ENCODE measurements at places on chromosomes 5 and 9.

GRCh38 chr9:31606678-31607077 is 777.8 kb upstream of the ACO1 start:
- no peak for DNase-seq

DNA sequence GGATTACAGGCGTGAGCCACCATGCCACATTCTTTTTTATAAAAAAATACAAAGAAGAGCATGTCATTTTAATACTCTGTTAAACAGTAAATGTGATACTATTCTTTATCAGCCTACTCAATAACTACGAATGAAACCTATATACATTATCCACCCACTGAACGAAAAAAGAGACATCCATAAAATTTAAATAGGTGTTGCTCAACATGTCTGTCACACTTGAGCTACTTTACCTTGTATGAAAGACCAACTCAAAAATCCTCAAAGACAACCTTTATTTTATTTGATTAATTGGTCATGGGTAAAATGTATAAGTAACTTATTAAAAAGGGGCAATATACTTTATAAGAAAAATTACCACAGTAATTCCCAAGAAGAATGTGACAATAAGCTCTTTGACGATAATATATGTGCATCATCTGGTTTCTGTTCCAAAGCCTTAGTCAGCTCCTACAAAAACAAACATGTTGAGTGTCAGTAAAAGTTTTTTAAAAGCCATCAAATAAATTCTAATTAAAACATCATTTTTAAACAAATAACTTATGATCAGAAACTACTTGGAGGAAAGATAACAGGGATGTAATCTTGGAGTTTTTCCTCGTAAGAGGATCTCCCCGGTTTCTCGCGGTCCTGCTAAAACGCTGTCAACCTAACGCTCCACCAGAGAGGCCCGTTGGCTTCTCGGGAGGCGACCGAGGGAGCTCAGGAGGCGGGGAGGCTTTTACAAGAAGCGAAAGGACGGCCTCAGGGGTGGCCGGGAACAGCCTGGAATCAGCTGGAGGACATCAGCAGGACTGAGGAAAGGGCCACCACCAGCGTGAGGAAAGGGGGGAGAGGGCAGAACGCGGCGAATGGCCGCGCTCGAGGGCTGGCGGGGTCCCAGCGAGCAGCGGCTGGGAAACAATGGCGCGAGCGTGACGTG is 13.5 kb upstream of the ANKRD18B start:
- DNase-seq, result no peak

DNA sequence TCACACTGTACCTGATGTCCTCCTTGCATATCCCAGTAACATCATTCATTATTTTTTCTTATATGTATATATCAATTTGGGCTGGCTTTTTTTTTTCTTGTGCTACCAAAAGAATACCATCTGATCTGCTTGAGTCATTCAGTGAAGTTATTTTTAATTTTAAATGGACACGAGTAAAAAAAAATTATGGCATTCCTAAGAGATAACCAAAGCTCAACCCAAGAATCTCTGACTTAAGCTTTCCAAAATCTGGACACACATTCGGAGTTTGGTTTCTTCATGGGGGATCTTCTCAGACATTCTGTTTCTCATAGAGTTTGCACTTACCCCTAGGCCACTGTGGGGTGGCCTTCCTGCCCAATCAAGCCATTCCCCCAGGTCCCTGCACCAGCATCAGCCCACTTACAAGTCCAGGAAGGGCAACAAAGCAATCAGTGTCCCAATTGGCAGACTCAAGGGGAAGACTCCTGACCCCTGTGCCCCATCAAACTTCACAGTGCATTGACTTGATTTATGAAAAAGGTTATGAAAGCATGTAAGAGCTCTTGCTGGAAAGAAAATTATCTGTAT is 49.2 kb upstream of the SPDL1 start:
- DNase-seq, result no peak

DNA sequence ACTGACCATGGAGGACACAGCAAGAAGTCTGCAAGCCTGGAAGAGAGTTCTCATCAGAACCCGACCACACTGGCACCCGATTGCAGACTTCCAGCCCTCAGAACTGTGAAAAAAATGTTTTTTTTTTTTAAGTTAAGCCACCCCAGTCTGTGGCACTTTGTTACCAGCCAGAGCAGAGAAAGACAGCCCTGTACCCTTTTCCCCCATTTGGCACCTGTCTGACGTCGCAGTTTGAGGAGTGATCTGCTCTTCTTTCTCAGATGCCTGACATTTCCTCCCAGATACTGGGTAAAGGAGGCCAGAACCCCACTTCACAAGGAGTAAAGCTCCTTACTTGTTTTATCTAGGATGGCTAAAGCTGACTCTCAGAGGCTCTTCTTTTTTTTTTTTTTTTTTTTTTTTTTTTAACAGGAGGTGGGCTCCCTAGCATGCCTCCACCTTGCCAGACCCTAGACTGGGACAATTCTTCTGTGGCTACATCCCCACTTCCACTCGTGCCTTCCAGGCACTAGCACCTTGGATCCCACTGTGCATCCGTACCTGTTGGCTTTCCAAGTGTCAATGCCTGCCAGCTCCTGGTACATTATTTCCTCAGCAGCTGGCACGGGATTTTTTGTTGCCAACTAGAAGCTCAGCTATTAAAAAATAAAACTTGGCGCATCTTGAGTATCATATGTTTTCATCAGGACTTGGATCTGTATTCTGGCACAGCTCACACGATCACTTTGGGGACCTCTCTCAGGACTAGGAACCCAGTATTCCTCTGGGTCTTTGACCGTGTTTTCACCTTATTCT is 14.4 kb downstream of the CAMK4 start:
- DNase-seq, result no peak

DNA sequence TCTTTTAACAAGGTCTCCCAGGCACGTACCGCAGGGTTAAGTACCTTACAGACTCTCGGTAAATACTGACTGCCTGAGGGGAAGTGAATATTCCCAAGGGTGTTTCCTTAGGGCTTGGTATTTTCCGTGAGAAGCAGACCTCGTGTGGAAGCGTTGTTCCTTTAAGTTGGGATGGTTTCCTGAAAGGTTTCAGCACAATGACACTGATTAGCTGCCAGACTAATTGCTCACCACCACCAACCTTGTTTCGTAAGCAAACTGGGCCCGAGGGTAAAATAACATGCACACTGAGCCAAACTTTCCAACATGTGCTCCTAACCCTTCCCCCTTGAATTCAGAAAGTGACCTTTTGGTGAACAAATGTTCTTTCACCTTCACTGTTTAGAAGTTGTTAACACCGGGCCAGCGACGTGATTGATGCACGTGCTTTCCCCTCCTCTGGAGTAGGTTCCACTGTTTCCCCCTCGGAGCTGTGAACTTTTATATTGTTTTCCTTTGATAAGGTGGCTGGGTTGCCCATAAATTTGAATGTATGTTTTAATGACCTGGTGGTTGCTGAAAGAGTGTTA is 128.1 kb upstream of the RPS23 start:
- no peak for DNase-seq

GRCh38 chr9:103014242-103014641 is 19.1 kb downstream of the CYLC2 start:
- DNase-seq, result no peak

DNA sequence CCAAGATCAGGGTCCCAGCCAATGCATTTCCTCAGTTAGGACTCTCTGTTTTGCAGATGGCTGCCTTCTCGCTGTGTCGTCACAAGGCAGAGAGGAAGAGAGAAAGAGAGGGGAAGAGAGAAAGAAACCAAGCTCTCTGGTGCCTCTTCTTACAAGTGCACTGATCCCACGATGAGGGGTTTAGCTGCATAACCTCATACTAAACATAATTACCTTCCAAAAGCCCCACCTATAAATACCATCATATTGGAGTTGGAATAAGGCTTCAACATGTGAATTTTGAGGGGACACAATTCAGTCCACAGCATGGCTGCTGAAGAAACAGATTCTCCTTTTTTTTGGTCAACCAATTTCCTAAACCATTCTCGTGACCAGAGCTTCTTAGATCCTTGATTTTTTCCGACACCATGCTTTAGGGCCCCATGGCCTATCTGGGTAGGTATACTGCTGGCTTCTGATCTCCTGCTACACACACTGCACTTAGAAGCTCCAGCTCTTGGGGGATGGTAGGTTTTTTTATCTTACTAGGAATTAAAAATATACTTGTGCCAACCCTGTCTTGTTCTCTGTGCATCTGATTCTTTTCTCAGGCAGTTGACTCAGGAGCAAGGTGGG is 5.1 kb downstream of the CAMK4 start:
- no peak for DNase-seq

- no peak for DNase-seq
Measured at GRCh38 chr5:75734913-75735789, 17.9 kb upstream of the POC5 start.

DNA sequence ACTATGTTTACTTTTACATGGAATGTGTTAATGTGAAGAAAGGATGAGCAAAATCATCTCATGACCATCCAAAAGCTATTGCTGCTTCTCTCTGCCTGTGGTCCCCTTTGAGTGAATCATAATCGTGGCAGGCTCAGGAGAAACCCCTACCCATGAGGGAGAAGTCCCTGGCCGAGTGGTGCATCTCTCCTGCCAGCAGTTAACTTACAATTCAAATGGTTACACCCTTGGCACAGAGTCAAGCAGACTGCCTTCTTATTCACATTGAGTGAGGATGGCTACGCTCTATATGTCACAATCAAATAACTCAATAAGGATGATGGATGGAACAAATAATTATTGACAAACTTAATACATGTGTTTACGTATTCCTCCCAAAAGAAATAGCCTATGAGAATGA is 179.1 kb downstream of the FGF1 start:
- no peak for DNase-seq

DNA sequence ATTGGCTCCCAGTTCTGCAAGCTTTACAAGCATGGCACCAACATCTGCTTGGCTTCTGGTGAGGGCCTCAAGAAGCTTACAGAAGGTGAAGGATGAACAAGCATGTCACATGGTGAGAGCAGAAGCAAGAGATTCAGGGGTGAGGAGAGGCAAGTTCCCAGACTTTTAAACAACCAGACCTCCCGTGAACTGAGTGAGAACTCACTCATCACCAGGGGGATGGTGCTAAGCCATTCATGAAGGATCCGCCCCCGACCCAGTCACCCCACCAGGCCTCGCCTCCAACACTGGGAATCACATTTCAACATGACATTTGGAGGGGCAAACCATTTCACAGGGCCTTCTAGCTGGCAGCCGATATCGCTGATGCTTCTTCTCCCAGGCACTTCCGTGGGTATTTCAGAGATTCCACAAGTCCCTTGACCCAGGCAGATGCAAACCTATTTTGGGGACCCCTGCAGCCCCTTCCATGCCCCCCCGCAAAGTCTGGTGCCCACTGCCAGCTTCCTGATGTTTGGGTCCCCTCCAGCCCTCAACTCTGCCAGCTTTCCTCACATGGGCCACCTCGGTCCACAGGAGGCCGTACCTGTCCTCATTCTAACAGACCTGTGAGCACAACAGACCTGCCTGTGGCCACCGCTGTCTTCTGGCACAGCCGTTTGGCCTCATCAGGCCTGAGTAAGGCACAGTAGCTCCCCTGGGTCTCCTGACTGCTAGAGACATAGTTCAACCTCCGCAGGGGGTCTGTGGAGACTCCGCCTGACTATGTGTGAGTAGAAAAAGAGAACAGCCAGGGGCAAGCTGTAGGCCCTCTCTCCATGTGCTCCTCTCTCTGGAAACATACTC is 60.7 kb upstream of the ANGPTL2 start:
- no peak for DNase-seq

- no peak for DNase-seq
Measured at GRCh38 chr5:171599411-171599810, 180.0 kb downstream of the FGF18 start.

DNA sequence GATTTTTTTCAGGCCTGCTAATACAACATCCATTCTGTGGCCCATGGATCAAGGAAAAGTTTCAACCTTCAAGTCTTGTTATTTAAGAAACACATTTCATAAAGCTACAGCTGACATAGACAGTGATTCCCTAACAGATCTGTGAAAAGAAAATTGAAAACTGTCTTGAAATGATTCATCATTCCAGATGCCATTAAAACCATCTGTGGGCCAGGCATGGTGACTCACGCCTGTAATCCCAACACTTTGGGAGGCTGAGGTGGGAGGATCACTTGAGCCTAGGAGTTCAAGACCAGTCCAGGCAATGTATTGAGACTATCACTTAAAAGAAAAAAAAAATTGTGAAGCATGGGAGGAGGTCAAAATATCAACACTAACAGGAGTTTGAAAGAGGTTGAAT is 6.0 kb downstream of the RAPGEF6 start:
- no peak for DNase-seq

DNA sequence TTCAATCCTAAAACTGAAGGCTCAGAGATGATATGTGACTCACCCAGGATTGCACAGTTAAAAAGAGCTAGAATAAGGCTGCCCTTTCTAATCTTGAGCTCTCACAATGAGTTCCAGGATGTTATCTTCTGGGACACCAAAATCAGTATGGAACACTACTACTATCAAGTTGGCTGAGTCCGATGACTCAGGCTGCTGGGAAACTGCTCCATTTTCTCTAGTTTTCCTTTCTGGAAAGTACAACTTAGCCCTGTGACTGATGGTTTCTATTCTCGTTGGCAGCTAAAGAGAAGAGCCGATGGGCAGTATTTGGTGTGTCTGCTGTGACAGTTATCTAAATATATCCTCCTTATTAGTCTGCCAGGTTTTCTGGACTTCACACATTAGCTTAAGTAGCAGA is 37.9 kb upstream of the DPYSL3 start:
- DNase-seq, result no peak

DNA sequence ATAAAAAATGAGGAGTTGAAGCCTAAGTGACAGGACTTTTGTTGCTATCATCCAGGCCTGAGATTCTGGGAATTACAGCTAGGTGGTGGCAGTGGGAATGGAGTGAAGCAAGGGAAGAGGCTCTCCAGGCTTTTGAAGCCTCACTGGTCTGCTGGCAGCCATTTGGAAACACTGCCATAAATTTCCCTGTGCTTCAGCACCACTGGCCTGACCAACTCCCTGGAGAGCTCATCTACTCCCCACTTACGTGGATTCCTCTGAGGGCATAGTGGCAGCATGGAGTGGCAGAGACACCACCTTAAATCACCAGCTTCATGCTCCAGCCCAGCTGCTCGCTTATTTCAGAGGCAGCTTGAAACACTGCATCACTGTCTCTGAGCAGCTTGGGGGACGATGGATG is 518.2 kb downstream of the TLR4 start:
- no peak for DNase-seq

Data from stimulated activated CD8-positive, alpha-beta memory T cell treated with anti-CD3 and anti-CD28 coated beads, Interleukin-4, amount 100 ng/mL, for 4 hours (primary cell).